Left kidney (tissue), 8 donors: ENCODE measurements at places on chromosomes 16 and 17. TPM values are rescaled to one million over a fixed set of nuclear protein-coding genes. Genes with fewer than 3 reads are reported as not detected.

- no peak for DNase-seq
Observed at GRCh38 chr16:71576971-71577370, at the start of gene TAT. Gene TAT (minus strand): TSS chr16:71577092. CDS start chr16:71576415, 677 bp downstream.

GRCh38 chr17:72274614-72275013, 153.8 kb downstream of the SOX9 start:
- DNase-seq = no peak

Gene PHB1
- polyA plus RNA-seq = 218 TPM

Gene GTF3C1
- 90.1 TPM for polyA plus RNA-seq

- DNase-seq = no peak
Observed at GRCh38 chr16:84818989-84819643, 669 bp upstream of the CRISPLD2 start.

- no peak for DNase-seq
Observed at GRCh38 chr16:11229906-11230305, 26.1 kb downstream of the SOCS1 start.

DNA sequence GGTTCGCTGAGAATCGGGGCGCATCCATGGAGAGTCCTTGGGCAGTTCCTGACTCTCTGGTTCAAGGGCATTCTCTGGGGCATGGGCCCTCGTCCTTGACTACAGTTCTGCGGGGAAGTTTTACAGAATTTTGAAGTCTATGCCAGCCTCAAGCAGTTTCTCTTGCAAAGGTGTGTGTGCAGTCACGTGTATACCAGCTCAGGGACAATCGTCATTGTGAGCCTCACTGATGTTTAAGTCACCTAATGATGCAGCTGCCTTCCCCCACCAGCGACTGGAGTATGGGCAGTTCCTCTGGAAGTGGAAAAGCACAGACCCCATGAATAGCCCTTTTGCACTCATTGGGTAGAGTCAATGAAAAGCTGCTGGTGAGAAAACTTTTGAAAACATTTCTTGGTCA, 1.3 kb downstream of the PLCG2 start:
- DNase-seq = no peak
